Hepatocyte (in vitro differentiated cells): ENCODE measurements at places on chromosomes 5 and 9. TPM values are rescaled to one million over a fixed set of nuclear protein-coding genes. Genes with fewer than 3 reads are reported as not detected.

DNA sequence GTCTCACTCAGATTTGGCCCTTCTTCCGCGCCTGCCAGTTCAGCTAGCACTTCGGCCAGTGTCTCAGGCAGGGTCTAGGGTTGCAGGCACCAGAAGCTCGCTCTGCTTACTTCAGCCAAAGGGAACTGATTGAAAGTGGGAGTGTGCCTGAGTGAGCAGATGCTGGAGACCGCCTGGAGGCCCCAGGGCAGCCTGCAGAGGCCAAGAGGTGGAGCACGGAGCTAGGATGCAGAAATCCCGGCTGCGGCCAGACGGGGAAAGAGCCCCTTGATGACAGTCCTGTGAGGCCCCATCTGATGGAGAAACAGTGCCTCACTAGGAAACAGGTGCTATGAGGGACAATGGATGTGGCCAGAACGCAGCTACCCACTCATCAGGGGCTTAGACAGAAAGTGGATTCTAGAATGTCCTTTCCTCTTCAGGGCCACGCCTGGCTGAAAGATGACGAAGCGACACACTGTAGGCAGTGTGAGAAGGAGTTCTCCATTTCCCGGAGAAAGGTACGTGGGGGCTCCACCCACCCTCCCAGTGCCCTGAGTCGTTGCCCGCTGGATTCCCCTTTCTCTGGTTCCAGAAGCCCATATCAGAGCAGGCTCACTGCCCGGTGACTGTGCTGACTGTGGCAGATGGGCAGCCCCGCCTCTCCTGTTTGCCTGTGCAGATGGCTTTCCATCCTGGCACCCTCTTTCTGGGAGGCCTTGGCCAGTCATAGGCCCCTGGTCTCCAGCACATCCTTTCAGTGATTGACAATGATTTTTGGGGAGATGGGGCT is 16.1 kb downstream of the HNRNPH1 start:
- H3K4me3 ChIP-seq = no peak overlapping the region
- DNase-seq = no peak
- no peaks in the 10 kb centered on the region for H3K27me3 ChIP-seq
- H3K4me1 ChIP-seq = no peaks in the 10 kb centered on the region

The MAP3K1 gene
- 11.2 and 12.0 TPM in 2 replicates for polyA plus RNA-seq

DNA sequence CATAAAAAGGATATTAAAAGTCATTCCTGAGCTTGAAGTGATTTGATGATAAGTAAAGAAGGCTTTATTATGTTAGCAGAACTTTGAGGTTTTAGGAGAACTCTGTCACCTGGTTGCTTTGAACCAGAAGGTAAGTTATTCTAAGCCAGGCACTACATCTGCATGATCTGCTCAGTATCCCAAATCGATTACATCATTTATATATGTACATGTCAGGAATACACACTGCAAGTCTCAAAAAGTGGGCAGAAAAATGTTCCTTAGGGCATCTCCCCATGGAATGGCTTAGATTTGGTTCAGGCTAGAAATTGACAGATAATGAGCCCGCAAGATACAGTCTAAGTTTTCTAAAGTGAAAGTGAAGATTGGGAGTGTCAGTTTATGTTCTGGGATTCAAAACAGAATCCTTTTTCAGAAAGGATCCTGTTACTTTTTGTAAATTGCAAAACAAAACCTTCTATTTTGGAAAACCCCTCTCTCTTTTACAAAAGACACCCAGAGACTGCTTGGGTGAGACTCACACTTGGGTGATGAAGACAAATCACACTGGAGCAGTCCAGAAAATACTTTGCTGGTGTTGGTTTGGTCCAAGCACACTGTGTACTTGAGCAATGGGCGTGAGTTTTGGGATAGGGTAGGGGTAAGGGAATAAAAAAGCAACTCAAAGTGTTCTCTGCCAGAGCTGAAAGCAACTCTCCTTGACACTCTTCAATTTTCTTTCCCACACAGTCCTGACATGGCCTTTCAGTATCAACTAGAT is 114.5 kb downstream of the FOXD1 start:
- peaks cover 17% of the 10 kb centered on the region for H3K4me1 ChIP-seq
- H3K27ac ChIP-seq = no peak overlapping the region
- no peak for DNase-seq
- H3K4me3 ChIP-seq = no peak overlapping the region

- H3K27me3 ChIP-seq = no peaks in the 10 kb centered on the region
- DNase-seq = no peak
- H3K4me1 ChIP-seq = peaks cover 7% of the 10 kb centered on the region
- H3K27ac ChIP-seq = no peak overlapping the region
- H3K4me3 ChIP-seq = no peak overlapping the region
- H3K36me3 ChIP-seq = no peaks in the 10 kb centered on the region
Measured at GRCh38 chr5:96940586-96940985, 4.7 kb downstream of the LNPEP start.

- no peak overlapping the region for H3K27ac ChIP-seq
- no peak for DNase-seq
- H3K36me3 ChIP-seq = no peaks in the 10 kb centered on the region
- no peaks in the 10 kb centered on the region for H3K27me3 ChIP-seq
- no peak overlapping the region for H3K4me3 ChIP-seq
Measured at GRCh38 chr5:114387433-114387832, 25.6 kb downstream of the KCNN2 start.

DNA sequence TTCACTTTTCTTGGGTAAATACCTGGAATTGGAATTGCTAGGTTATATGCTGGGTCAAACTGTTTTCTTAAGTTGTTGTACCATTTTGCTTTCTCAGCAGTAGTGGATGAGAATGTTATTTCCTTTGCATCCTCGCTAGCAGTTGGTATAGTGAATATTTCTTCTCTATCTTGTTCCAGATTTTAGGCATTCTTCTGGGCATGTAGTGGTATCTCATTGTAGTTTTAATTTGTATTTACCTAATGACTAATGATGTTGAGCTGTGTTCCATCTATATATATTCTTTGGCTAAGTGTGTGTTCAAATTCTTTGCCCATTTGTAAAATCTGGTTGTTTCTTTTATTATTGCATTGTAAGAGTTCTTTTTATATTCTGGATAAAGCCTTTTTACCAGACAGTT is 333.3 kb downstream of the MAT2B start:
- H3K36me3 ChIP-seq = no peaks in the 10 kb centered on the region
- no peak for DNase-seq
- no peaks in the 10 kb centered on the region for H3K4me1 ChIP-seq
- no peak overlapping the region for H3K27ac ChIP-seq
- no peaks in the 10 kb centered on the region for H3K27me3 ChIP-seq
- no peak overlapping the region for H3K4me3 ChIP-seq

DNA sequence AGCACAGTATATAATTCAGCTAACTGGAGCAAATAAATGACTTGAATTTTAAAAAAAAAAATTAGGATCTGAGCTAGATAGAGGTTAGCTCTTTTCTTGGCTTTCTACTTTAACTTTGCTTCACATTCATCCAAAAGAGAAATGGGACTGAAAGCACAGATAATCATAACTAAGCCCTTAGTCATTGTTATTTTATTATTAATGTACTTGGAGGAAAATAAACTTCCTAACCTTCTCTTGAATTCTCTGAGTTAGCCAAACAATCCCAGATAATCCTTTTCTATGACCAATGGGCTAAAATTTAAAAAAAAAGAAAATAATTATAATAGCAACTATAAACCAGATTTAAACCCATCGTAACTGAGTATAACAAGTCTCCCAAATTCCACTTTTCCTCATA is 57.6 kb upstream of the RASA1 start:
- no peak for DNase-seq
- no peak overlapping the region for H3K27ac ChIP-seq
- H3K36me3 ChIP-seq = no peaks in the 10 kb centered on the region
- no peaks in the 10 kb centered on the region for H3K4me1 ChIP-seq
- H3K4me3 ChIP-seq = no peak overlapping the region
- H3K27me3 ChIP-seq = no peaks in the 10 kb centered on the region

DNA sequence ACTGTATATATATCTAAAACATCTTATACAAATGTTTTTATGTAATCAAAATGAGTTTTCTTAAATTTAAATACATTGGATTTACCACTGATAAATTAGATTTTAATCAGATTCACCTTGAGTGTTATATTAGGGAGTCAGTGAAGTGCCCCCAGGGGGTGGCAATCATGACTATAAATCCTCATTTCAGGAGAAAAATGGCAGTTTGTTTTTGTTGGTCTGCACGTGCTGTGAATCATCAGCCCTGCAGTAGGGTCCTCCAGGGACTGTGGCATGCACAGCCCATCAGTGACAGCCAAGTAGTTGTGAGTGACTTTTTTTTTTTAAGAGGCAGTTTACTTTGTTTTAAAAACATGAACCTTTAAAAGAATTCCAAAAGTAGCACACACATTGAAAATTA is 65.2 kb downstream of the ZSWIM6 start:
- no peaks in the 10 kb centered on the region for H3K36me3 ChIP-seq
- H3K27ac ChIP-seq = no peak overlapping the region
- no peaks in the 10 kb centered on the region for H3K4me1 ChIP-seq
- H3K4me3 ChIP-seq = no peak overlapping the region
- H3K27me3 ChIP-seq = no peaks in the 10 kb centered on the region

- H3K36me3 ChIP-seq = no peaks in the 10 kb centered on the region
- no peak for DNase-seq
- H3K27me3 ChIP-seq = no peaks in the 10 kb centered on the region
- H3K27ac ChIP-seq = no peak overlapping the region
- H3K4me3 ChIP-seq = no peak overlapping the region
- no peaks in the 10 kb centered on the region for H3K4me1 ChIP-seq
Measured at GRCh38 chr9:105854783-105855724, 160.7 kb downstream of the TMEM38B start.

GRCh38 chr9:123418052-123418430 is 62.0 kb downstream of the CRB2 start:
- H3K4me3 ChIP-seq = no peak overlapping the region
- no peak overlapping the region for H3K27ac ChIP-seq
- DNase-seq = no peak
- no peaks in the 10 kb centered on the region for H3K36me3 ChIP-seq
- H3K4me1 ChIP-seq = no peaks in the 10 kb centered on the region

- H3K36me3 ChIP-seq = no peaks in the 10 kb centered on the region
- H3K27me3 ChIP-seq = no peaks in the 10 kb centered on the region
- H3K27ac ChIP-seq = no peak overlapping the region
- no peak for DNase-seq
Measured at GRCh38 chr5:101877451-101877850, 418.6 kb downstream of the SLCO4C1 start.

- no peaks in the 10 kb centered on the region for H3K27me3 ChIP-seq
Measured at GRCh38 chr5:10509575-10509974, 54.3 kb upstream of the ANKRD33B start.

GRCh38 chr5:81750308-81751008 is 439 bp downstream of the SSBP2 start:
- peak; percentile 67 for DNase-seq
- H3K27ac ChIP-seq = peak overlapping the region; percentile 92
- H3K36me3 ChIP-seq = no peaks in the 10 kb centered on the region
- H3K27me3 ChIP-seq = no peaks in the 10 kb centered on the region
- H3K4me3 ChIP-seq = peak overlapping the region; percentile 81

DNA sequence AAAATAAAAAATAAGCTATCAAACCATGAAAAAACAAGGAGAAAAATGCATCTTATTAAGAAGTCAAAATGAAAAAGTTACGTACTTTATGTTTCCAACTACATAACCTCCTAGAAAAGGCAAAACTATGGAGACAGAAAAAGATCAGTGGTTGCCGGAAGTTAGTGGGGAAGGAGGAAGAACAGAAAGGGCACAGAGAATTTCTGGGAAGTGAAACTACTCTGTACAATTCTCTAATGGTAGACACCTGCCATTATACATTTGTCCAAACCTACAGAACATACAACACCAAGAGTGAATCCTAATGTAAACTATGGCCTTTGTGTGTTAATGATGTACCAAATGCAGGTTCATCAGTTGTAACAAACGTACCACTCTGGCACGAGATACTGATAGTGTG is 25.3 kb downstream of the SMU1 start:
- H3K4me1 ChIP-seq = no peaks in the 10 kb centered on the region
- no peak overlapping the region for H3K27ac ChIP-seq
- no peaks in the 10 kb centered on the region for H3K36me3 ChIP-seq
- no peak overlapping the region for H3K4me3 ChIP-seq
- H3K27me3 ChIP-seq = no peaks in the 10 kb centered on the region

GRCh38 chr9:3912280-3912679 is 386.5 kb upstream of the RFX3 start:
- H3K4me3 ChIP-seq = no peak overlapping the region
- DNase-seq = no peak
- no peak overlapping the region for H3K27ac ChIP-seq
- H3K27me3 ChIP-seq = no peaks in the 10 kb centered on the region
- no peaks in the 10 kb centered on the region for H3K36me3 ChIP-seq

GRCh38 chr5:164013077-164013670 is 507.8 kb downstream of the MAT2B start:
- H3K4me1 ChIP-seq = no peaks in the 10 kb centered on the region
- DNase-seq = peak; percentile 80
- H3K27me3 ChIP-seq = no peaks in the 10 kb centered on the region
- no peaks in the 10 kb centered on the region for H3K36me3 ChIP-seq
- H3K4me3 ChIP-seq = no peak overlapping the region

The TNFSF8 gene
- polyA plus RNA-seq = not detected in 2 replicates

DNA sequence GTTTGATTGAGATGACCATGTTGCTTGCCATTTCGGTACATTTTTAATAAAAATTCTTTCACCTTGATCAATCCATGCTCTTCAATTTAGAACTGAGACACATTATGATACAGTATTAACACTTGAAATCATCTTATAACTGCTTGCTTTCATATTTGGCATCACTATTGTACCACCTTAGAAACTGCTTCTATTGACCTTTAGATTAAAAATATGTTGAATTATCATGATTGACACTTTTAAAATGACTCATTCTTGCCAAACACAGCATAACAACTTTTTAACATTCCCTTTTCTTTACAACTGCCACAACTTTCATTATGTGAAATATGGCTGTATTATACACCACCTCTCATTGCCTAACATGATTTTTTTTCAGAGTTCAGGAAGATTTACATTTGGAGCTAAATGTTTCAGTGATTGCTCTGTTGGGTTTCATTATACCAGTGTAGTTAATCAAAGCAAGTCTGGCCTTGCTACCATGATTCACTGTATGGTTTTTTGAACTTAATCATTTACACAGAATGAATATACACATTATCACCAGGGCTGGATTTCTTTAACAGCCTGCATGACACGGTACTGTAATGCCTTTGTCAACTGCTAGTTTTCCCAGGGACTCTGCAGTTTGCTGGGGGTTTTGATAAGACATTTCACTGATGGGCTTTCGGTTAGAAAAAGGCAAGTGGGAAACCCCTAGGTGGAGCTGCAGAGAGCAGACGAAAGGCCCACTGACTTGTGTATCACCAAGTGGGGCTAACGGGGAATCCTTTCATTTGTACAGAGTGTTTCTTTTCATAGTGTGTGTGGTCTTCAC is 93.6 kb upstream of the TLE4 start:
- no peak overlapping the region for H3K4me3 ChIP-seq
- H3K4me1 ChIP-seq = no peaks in the 10 kb centered on the region
- H3K27me3 ChIP-seq = no peaks in the 10 kb centered on the region
- no peaks in the 10 kb centered on the region for H3K36me3 ChIP-seq
- DNase-seq = peak; percentile 49
- no peak overlapping the region for H3K27ac ChIP-seq

- no peak overlapping the region for H3K4me3 ChIP-seq
- H3K36me3 ChIP-seq = no peaks in the 10 kb centered on the region
- no peak overlapping the region for H3K27ac ChIP-seq
- H3K27me3 ChIP-seq = no peaks in the 10 kb centered on the region
- no peak for DNase-seq
Measured at GRCh38 chr5:88092358-88092757, 176.3 kb downstream of the TMEM161B start.
